ENCODE measurements at places on chromosomes 2 and 18.

GRCh38 chr2:71613403-71613952 lies 160.1 kb downstream of the DYSF start:
- no peak for DNase-seq

DNA sequence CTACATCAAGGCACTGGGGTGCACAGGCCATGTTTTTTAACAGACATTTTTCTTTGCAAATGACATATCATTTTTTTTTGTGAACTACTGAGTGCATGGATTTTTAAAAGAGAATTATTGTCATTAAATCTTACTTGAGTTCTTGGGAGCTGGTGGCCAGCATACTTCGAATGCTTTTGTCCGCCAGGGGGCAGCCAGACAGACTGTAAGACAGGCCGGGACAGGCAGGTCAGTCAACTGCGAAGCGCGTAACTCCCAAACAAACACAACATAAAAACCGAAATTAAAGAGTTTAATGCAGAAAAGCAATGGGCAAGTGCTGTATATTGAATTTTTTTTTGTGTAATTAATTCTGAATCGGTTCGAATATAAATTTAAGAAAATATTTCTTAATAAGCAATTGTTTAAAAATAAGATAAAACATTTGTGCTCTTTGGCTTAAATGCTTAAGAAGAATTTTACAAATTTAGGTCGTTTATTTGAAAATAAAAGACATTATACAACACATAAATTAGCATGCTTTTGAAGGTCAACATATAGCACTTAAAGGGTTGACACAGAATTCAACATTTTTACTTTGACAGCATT lies 142.2 kb upstream of the PXDN start:
- peak; percentile 16 for DNase-seq

DNA sequence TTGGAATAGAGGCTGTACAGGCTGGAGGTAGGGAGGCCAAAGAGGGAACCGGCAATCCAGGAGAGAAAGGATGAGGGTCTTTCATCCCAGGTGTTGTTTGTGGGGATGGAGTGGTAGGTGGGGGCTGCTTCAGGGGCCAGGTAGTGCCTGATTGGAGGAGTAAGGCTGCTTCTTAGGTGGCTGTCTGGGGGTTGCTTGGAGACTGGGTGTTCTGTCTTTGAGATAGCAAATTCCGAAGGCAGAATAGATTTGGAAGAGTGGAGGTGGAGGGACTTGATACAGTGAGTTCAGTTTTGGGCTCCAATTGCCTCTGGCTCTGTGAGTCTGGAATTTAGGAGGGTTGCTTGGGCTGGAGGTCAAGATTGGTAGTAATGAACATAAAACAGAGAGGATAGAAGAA lies 5.9 kb downstream of the ZNF532 start:
- DNase-seq: no peak

DNA sequence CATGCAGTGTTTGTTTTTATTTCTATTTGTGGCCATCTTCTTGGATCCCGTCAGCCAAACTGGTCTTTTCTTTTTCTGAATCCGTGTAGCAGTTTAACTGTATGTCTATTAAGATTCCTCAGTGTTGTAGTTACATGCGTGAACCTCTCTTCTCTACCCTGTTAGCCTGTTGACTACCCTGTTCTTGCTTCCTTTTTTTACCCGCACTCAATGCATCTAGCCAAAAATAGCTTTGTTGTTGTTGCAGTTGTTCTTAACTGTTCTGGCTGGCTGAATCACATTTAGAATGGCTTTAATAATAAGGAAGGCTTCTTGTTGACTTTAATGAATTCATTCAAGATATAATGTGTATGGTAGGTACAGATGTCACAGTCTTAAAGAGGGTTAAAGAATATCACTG lies 137.1 kb downstream of the LCLAT1 start:
- no peak for DNase-seq

DNA sequence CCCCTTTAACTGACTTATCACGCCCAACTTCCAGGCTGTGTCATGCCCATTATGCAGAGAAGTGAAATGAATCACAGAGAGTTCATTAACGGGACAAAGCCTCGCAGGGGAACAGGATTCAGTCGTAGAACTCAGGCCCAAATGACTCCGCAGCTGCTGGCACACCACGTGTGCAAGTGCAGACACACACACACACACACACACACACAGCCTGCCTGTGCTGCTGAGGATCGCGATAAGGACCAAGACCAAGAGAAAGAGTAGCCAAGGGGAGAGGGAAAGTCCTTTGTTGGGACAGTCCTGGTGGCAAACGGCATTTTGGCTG lies 90.0 kb upstream of the TAF1B start:
- peak; percentile 26 for DNase-seq

DNA sequence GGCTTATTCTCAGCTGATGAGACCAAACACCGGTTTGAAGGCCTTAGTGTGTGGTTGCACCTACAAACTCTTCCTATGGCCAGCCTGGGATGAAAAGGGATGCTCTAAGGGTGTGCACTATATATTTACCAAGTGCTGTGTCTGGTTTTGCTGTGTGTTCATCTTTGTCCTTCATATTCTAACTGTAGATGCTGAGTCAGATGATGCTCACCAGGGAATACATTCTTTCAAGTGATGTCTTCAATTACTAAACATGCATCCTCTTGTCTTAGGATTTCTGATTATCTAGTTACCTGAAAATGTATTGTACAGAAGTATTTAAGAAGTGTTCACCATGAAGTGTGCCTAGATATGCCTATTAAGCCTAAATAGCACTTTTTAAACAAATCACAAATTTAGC lies 1111.6 kb upstream of the ZEB2 start:
- no peak for DNase-seq

DNA sequence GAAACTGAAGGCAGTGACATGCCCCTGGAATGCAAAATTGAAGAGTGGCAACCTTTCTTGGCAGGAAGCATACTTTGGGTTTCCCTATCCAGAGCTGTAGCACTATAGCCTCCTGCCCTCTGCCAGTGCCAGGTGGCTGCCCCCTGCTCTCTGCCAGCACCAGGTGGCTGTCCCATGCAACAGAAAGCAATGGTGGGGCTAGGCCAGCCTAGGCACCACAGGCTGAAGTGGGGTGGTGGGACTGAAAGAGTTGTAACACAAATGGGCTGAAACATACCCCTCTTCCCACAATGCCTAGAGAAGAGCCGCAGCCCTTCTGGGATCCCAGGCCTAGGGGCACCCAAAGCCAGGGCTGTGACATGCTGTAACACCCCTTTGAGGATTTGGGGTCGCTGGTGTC lies 1739.3 kb upstream of the LRRTM1 start:
- DNase-seq: no peak

- no peak for DNase-seq
Observed at GRCh38 chr2:241197947-241198346, 9.5 kb downstream of the ANO7 start.

DNA sequence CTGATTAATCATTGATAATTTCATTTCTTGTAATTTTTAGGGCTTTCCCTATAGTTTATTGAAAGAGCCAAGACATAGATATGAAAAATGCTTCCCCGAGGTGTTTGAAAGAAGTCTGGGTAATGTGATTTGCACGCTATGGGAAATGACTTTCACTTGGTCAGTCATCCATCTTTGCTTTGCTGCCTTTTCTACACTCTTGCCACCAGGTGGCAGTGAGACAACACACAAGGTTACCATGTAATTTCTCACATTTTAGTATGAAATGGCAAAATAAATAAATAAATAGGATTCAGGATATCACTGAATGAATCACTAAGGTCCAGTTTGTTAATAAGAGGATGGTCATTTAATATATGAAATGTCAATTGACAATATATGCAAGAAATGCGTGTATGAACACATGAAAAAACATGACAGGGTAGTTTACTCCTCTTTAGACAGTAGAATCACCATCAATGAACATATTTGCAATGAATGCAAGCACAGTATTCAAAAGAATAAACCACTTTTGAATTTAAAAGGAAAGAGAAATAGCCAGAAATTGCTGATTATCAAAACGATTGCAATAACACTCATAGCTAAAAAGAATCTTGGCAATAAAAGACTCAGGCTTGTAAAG lies 52.2 kb upstream of the KCNH7 start:
- no peak for DNase-seq

DNA sequence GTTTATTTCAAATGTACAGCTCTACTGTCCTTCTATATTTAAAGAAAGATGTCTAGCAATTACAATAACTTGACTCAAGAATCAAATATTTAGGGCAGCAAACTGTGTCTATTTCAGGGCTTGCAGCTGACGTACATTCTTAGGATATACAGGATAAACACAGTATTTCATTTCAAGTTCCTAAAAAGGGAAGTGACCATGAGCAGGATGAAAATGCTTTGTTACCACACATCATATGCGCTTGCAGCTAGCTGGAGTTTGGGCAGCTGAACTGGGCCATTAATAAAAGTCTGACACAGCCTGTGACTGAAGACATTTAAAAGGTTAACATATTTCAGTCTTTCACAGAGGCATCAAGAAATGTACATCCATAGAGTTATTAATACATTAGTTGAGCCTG lies 264.6 kb upstream of the TRIB2 start:
- no peak for DNase-seq

DNA sequence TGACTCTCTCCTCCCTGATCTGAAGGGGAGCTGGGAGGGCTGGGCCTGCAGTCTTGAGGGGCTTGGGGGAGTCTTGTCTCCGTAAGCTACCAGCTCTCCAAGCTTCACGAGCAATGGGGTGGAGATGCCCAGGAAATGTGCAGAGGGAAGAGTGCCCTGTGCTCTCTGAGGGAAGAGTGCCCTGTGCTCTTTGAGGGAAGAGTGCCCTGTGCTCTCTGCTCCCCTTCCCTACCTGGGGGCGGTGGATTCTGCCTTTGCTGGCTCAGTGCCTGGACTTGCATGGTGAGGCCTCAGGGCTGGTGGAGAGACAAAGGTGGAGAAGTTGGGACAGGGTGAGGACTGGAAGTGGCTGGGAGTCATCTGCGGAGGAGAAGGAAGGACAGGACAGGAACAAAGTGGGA lies 72.7 kb downstream of the TWIST2 start:
- no peak for DNase-seq

GRCh38 chr2:169129703-169130243 lies 60.4 kb downstream of the DHRS9 start:
- no peak for DNase-seq

- DNase-seq: no peak
Observed at GRCh38 chr2:29074411-29074810, at the start of gene PCARE. TSS of gene PCARE (minus strand) at chr2:29074523. CDS start at chr2:29074261, 262 bp downstream.

DNA sequence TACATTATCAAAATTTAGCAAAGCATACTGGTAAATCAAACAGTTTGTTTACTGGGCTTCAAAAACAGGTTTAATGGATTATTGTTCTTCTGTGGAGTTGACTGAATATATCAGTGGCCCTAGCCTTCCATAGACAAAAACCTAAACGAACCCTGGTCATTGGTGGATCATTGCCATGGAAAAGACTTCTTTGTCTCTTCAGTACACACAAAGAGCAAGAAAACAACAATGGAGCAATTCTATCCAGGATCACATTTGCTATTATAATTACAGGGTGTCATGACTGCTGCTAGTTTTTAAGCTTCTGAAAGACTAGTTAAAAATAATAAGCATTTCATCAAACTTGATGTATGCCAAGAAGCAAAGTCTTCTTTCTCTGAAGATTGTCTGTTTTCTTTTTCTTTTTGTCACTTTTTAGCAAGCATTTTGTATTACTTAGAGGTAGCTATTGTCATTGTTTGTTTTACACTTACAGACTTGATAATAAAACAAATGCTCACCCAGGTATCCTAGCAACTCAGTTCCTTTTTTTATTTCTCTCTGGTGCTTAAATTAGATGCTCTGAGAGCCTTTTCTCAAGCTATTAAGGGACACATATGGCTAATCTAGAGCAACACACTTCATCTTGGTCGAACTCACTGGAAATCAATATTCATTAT lies 1228.7 kb upstream of the DDX18 start:
- DNase-seq: no peak

- no peak for DNase-seq
Observed at GRCh38 chr18:65753520-65753919, 2.7 kb downstream of the CDH7 start.

GRCh38 chr2:71716697-71717624 lies 263.6 kb downstream of the DYSF start:
- no peak for DNase-seq

DNA sequence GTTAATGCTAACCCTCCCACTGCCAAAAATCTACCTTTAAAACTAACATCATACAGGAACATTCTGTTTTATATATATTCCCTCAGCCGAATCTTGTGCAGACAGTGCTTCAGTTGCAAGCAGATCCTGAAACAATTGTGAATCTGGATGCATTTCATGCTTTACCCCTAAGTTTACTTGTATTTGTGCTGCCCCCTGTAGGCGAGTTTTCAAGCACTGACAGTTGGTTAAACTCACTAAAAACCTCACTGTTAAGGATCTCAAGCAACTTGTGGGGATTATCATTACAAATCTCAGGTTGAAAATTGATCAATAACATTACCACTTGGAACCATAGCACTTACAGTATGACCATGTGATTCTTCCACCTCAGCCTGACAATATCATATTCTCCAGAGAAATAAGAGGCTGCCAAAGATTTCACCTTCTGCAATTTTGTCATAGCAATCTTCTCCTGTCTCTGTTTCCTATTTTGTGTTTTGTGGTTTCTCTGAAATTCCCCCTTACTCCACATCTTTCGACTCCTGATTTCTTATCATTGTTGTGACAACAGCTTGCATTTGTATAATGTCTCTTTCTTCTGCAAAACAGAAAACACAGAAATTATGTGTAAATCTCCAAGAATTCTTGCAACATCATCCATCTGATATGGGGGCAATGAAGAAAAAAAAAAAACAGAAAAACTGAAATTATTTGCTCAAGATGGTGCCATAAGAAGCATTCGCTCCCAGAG lies 354.6 kb upstream of the SETBP1 start:
- DNase-seq: no peak

- DNase-seq: no peak
Observed at GRCh38 chr2:103986001-103986400, 867.9 kb upstream of the POU3F3 start.

- DNase-seq: no peak
Observed at GRCh38 chr18:9709304-9709877, 1.3 kb downstream of the RAB31 start.

- no peak for DNase-seq
Observed at GRCh38 chr2:204730603-204731002, 185.3 kb downstream of the PARD3B start.

DNA sequence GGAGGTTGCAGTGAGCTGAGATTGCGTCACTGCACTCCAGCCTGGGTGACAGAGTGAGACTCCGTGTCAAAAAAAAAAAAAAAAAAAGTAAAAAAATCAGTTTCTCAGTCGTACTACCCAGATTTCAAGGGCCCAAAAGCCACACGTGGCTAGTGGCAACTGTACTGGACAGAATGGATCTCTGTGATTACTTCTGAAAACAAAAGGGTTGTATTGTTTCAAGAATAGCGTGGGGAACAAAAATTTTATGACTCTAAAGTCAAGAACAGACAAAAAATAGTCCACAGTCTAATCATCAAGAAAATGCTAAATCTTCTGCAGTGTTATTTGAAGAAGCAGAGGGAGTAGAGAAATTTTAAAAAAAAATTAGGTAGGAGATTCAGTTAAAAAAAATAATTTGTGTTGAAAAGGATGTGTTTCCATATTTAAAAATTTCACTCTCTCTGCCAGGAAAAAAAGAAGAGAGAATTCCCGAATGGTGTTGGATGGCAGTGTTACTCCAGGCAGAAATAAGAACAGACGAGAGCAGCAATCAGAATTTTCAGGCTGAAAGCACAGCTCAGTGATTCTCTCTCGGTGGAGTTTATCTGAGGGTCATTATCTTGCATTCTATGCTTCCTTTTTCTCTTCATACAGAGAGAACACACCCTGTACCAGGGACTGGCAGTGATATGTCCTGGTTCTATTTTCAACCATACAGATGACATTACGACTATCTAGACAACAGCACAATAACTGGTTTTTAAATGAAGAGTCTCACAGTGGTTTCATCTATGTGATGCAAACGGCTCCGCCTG lies 61.8 kb downstream of the CABYR start:
- DNase-seq: no peak

GRCh38 chr2:239736358-239737143 lies 288.6 kb downstream of the NDUFA10 start:
- no peak for DNase-seq

- no peak for DNase-seq
Observed at GRCh38 chr2:144267239-144267638, 252.7 kb downstream of the ZEB2 start.
